Fibroblast of upper back skin (primary cell): ENCODE measurements at places on chromosomes 3 and 15.

DNA sequence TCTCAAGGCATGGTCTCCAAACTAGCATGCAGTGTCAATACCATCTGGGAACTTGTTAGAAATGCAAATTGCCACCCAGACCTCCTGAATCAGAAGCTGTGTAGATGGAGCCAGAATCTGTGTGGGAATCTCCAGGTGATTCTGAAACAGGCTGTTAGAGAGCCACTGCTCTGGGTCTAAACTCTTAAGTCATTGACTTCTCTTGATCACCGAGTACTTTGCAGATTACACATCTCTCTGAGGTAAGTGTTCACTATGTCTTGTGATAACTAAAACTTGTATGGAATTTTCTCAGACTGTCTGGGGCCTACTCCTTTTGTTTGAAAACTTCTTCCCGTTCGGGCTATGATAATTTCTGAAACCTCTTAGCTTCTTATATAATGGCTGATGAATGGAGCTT, 315.6 kb downstream of the EDEM1 start:
- no peak for DNase-seq

DNA sequence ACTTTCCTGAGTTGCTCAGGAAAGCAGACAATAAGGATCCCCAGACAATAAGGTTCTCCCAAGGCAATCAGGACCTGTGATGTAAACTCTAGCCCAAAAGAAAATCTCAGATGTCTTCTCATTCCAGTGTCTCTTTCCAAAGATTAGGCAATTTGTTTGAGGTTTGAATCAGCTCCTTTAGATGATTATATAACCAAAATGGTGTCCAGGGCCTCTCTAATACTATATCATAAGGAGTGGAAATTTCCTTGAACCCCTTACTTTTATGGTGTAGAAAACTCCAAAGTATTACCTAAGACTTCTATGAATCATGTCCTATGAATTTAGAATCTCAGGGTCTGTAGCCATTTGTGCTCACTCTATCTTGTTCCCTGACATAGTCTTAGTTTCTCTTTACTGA, 65.9 kb downstream of the GPR176 start:
- DNase-seq, result peak; percentile 77

DNA sequence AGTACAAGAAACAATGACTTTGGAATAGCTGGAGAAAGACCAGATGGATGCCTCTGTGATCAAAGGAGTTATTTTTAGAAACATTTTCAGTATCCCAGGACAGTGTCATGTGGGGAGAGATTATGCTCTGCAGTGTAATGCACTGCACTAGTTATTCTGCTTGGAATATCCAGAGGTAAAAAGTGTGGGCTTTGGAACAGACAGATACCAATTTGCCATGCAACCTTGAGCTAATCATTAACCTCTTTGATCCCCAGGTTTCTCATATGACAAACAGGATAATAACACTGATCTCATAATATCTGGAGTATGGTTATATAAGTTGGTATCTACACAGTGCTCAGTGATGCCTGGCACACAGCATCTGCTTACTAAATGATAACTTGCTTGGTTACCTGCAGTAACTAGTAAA, 12.2 kb upstream of the SLC7A14 start:
- DNase-seq, result no peak

- DNase-seq, result no peak
These were observed 25.4 kb downstream of the CYP8B1 start for GRCh38 chr3:42850263-42850662.

GRCh38 chr3:142237891-142238290, 12.5 kb upstream of the GK5 start:
- DNase-seq, result no peak
